ENCODE measurements at places on chromosomes 1 and 21. TPM values are rescaled to one million over a fixed set of nuclear protein-coding genes. Genes with fewer than 3 reads are reported as not detected.

DNA sequence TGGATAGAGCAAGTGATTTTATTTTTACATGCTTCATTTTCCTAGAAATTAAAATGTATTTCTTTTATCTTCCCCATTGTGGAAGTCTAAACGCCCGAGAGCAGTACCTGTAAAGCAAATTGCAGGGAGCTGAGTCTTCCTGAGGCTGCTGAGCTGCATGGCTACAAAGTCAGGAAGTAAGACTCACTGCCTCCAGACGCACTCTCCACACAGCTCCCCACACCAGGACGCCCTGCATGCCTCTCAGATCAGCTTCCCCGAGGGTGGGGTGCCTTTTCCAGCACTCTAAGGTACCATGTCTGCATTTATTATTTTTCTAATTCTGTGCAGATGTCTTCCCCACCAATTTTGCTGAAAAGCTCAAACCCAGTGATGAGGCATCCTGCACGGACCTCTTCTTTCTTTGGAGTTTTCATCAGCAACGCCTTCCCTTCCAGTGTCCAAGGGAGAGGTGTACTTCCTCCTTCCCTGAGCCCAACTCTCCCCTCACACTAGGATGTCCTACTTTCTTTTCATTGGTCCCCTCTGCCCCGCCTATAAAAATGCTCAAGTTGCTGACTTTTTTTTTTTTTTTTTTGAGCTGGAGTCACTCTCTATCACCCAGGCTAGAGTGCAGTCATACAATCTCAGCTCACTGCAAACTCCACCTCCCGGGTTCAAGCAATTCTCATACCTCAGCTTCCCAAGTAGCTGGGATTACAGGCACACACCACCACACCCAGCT is 114.7 kb downstream of the PCNX2 start:
- no peak for ATAC-seq

DNA sequence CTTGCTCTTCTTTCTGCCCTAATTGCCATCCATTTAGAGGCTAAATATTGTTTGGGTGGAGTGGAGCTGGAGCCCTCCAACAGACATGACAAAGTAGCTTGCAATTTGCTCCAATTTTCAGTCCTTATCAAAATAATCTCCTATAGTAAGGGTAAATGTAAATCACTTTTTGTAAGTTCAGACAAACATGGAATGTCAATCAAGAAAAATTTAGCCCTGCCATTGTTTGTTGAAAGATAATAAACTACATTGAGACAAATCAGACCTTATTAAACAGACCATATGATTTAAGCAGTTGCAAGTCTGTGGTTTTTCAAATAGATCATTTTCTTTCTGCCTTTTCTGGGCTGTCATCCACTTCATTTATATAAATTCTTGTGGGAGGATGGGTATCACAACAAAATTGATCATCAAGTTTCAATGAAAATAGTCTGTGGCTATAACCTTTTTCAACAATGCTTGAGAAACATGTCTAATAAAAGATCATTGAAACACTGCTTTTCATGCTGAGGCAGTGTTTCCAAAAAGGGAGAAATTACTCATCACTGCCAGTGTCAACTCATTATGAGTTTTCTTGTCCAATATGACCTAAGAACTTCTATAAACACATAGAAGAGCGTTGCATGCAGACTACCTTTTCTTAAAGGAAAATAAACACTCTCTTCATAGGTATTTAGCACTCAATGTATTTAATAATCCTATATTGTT is 1152.0 kb upstream of the B3GALT2 start:
- ATAC-seq: peak; percentile 89

- ATAC-seq: no peak
Measured at GRCh38 chr1:6294080-6294889, 33.4 kb upstream of the GPR153 start.

- ATAC-seq: no peak
Measured at GRCh38 chr1:247441606-247442005, 16.3 kb downstream of the OR2B11 start.

Gene PCAT6
- 1.8 TPM for total RNA-seq

Gene PIGC
- 11.3 TPM for total RNA-seq

- ATAC-seq: peak; percentile 47
Measured at GRCh38 chr1:41268154-41268770, 26.2 kb upstream of the SCMH1 start.

- no peak for ATAC-seq
Measured at GRCh38 chr21:15444118-15444960, 285.4 kb upstream of the USP25 start.

DNA sequence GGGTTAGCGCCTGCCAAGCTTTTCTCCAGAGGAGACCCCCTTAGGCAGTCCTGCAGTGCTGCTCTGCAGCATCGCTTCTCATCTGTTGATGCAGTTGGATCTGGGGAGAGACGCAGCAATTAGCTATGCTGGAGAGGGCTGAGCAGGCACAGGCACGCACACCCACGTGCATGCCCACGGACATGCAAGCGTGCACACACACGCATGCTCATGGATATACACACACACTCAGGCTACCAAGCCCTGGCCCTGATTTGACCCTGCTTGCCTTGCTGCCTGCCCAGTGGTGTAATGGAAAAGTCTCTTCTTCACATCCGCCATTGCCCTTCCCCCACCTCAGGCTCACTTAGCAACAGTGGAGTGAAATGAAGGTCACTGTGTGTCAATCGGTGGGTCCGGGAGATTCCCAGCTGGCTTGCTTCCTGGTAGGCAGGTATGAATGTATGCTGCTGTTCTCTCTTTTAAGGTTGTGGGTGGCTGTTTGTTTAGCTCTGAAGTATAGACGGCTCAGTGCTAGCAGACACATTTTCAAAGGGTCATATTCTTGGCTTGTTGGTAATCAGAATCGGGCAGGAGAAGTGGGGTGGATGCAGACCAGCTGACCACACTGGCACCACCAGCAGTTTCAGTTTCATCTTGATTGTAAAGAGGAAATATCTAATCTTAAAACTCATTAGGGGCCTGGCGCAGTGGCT is 9.5 kb downstream of the ATP1B1 start:
- ATAC-seq: peak; percentile 90

- no peak for ATAC-seq
Measured at GRCh38 chr1:201904579-201904978, 15.9 kb downstream of the SHISA4 start.

DNA sequence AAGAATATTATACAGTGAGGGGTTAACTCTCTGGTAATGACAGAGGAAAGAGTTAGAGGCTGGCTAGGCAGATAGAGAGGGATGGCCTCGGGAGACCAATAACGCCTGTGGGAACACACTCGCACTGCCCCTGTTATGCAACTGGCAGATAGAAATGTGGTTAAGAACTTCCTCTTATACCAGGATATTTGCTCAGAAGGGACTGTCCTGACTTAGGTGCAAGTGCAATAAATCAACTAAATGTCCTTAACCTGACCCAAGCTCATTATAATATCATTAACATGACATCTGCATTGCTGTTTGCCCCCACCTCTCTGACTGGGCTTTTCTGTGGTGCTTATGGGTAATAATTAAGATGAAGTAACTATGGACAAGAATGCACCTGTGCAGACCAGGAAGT is 1518.0 kb downstream of the NCAM2 start:
- ATAC-seq: no peak
